ENCODE measurements at places on chromosomes 3 and 15.

GRCh38 chr3:144085964-144086363 is 114.3 kb downstream of the DIPK2A start:
- no peak for DNase-seq

GRCh38 chr3:187359798-187360486 is 8.2 kb upstream of the RTP4 start:
- DNase-seq: no peak

- DNase-seq: no peak
Observed at GRCh38 chr15:38042707-38043445, 108.4 kb downstream of the TMCO5A start.

- DNase-seq: no peak
Observed at GRCh38 chr3:97680210-97680609, 84.3 kb upstream of the ARL6 start.

DNA sequence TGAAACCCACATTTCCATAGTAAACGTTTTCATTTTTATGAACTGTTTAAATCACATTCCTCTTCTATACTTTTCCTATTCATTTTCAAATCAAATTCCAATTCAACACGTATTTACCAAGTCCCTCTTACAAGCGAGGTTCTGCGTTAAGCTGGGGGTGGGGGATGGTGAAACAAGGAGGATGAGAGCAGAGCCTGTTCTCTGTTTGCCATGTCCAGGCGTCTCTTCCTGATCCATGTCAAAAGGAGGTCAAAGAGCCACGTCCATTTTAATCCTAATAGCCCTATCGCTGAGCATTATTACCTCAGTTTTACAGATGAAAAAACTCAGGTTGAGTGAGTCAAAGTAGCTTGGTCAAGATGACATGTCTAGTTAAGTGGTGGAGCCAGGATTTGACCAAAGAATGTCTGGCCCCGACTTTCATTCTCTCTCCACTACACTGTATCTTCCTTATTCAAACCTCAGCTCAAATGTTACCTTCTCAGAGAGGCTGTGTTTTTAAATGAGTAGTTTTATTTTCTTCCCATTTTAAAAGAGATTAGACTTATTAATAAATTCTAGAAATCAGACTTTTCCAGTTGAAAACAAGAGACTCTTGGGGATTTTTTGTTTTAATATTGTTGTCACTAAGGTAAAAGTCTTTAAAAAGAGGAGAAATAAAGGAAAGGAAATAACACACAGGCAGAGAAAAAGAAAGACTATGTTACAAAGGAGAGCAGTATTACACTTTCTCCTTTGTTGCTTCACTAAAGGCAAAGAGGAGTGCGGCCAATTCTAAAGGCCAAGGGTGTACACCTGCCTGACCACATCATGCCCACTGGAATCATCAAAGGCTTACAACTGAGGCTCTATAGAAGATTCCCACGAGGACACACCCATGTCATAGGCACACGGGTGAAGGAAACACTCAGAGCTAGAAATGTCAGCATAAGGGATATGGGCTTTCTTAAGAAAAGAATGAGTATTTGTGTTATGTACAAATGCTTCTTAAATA is 42.4 kb downstream of the MYO5A start:
- DNase-seq: no peak

- DNase-seq: no peak
Observed at GRCh38 chr3:62559831-62560445, 186.6 kb upstream of the FEZF2 start.

DNA sequence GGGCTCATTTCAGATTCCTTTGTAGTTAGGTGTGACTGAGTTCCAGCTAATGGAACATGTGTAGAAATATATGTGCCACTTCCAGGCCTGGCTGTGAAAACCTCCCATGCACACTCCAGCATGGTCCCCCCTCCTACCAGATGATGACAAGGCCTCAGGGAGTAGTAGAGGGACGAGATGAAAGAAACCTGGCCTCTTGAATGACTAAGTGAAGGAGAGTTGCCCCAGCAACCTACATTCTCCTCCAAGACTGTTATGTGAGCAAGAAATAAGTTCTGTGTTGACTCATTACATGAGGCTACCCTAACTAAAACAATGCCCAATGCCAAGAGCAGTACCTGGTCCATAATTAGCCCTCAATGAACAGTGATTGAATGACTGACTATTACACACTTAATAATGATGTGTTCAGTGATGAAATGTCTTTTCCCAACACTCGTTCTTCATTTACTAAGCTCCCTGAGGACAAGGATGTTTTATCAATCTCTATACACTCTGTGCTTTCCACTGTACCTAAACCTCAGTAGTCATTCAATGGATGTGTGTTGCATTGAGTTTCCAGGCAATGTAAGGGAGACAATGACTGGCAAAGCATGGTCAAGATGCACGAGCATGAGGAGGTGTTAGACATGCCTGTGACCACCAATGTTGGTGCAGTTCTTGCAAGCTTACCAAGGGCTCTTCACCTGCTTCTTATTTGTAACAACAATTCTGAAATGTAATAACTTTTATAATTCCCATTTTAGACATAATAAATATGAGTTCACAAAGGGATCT is 62.0 kb upstream of the BCL6 start:
- DNase-seq: no peak

DNA sequence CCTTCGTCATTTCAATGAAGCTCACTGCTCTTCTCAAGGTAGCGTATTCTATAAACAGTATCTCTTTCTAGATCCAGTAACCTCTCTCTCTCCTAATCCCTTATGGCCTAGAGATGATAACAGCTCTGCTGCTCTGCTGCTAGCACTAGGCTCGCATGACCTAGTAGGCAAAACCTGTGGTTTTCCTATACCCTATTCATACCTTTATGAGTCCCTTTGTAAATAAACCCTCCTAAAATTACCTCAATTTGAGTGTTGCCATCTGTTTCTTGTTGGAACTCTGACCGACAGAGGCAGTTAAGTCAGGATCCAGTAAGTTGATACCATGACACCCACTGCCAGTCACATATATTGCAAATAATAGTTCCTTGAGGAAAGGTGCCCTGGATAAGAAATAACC is 7.3 kb downstream of the CCDC14 start:
- no peak for DNase-seq

- no peak for DNase-seq
Observed at GRCh38 chr15:54046093-54046492, 67.9 kb downstream of the UNC13C start.

- DNase-seq: no peak
Observed at GRCh38 chr3:183448369-183449128, 20.1 kb upstream of the MCF2L2 start.

All from activated T-helper 1 cell treated with anti-CD3 and anti-CD28 coated beads, Interleukin-2, amount 50 U/mL, for 16 hours (primary cell).